ENCODE measurements at places on chromosomes 7 and 10.
A peak's percentile ranks its signal among the peaks of the same experiment; 100 is the strongest.

DNA sequence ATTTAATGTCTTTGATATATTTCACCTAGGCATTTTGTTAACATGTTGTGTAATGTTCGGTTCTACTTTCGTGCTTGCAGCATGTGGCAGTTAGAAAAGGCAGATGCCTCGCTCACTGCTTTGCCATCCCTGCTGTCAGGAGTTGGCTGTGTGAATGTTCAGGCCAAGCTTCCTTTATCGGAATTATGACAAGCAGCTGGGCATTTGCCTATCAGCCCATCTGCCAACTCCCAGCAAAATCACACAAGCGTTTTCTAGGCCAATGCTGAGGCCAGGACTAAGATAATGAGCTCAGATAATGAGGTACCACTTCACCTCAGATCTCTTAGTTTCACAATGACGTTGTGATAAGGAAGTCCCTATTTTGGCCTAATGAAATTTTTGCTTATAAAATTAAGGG is 212.7 kb upstream of the FAM3C start:
- DNase-seq = no peak

DNA sequence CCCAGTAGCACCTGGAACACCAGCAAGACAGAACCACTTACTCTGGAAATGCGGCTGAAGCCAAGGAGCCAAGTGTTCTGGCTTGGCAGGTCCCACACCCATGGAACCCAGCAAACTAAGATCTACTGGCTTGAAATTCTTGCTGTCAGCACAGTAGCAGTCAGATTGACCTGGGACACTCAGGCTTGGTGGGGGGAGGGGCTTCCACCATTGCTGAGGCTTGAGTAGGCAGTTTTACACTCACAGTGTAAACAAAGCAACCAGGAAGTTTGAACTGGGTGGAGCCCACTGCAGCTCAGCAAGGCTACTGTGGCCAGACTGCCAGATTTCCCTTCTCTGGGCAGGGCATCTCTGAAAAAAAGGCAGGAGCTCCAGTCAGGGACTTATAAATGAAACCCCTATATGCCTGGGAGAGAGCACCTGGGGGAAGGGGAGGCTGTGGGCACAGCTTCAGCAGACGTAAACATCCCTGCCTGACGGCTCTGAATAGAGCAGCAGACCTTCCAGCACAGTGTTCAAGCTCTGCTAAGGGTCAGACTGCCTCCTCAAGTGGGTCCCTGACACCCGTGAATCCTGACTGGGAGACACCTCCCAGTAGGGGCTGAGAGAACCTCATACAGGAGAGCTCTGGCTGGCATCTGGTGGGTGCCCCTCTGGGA is 121.2 kb downstream of the MTERF1 start:
- no peak for DNase-seq

GRCh38 chr7:30028749-30029635 is 780 bp downstream of the PLEKHA8 start:
- DNase-seq = no peak

GRCh38 chr10:6474871-6475270 is 105.2 kb downstream of the PRKCQ start:
- no peak for DNase-seq

DNA sequence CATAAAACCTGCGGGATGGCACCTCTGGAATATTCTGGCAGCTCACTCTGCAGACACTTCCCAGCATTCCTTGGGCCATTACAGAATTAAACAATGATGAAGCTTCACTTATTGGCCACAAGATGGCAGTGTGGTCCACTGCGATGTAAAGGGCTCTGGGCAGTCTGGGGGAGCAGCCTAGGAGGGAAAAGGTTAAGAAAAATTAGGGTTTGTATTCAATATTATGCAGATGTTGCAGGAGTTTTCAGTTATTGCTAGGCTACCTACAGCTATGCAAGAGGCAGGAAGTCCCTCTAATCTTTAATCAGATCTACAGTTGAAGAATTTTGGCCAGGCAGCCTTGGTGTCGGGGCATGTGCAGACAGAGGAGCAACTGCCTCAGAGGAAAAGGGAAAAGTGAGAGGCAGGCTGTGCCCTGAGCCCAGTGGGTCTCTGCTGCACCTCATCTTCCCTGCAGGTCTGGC is 233.2 kb upstream of the PRSS1 start:
- peak; percentile 74 for DNase-seq

DNA sequence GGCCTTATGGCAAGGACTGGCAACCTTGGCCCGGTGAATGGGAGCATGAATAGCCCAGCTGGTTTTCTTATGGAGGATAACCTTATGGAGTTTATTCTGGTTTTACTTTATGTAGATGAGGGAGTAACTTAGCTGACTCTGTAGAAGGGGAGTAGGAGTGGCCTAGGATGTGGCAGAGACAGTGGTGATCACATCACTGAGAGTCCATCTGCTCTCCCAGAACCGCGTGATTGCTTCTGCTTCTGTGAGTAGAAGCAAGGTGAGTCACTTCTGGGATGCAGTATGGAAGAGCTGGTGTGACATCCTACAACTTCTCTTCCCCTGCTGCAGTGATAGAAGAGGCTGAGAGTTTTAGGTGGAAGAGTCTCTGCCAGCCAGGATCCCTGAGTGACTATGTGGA is 129.2 kb downstream of the RPS24 start:
- DNase-seq = no peak

DNA sequence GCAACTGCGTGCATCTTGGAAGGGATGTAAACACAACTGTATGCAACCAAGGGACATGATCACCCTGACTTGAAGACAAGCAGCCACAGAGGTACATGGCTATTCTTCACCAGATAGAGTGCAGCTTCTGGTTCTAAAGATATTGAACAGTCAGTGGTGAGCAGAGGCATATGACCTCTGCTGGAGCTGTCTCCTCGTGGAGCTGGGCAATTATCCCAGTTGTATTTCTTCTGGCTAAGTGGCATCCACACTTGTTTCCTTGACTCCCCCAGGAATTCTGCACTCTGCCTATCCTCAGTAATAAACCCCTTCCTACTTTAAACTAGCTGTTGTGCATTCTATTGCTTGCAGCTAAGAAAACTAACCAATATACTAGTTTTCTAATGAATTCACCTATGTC is 216.8 kb downstream of the THSD7A start:
- no peak for DNase-seq

DNA sequence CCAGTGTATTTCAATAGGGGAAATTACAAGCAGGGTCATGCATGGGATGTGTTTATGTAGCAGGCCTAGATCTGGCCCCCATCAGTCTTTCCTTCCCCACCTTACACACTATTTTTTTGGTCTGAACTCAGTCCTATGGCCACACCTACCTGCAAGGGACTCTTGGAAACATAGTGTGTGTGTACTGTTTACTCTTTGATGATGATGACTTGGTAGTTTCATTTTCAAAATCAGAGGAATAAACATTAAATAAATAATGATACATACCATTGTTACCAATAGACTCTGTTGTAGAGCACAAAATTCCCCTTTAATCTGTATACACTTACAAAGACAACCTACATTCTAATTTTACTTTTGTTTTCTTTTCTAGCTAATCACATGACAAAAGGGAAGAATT is 191.0 kb downstream of the ZEB1 start:
- no peak for DNase-seq

DNA sequence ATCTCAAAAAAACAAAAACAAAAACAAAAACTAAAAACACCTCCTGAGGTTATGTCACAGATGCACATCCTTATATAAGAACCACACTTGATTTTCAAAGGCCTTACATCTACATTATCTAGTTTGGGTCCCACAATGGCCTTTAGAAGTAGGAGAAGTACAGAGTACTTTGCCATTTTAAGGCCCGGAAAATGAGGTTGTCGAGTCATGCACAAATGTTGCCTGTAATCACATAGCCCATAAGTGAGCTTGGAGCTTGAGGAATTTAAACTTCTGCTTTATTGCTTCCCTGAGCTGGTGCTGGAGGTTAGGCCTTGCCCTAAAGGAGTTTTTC is 9.7 kb upstream of the MKRN1 start:
- DNase-seq = no peak

- peak; percentile 28 for DNase-seq
Measured at GRCh38 chr10:90288391-90288933, 569.4 kb downstream of the HTR7 start.

DNA sequence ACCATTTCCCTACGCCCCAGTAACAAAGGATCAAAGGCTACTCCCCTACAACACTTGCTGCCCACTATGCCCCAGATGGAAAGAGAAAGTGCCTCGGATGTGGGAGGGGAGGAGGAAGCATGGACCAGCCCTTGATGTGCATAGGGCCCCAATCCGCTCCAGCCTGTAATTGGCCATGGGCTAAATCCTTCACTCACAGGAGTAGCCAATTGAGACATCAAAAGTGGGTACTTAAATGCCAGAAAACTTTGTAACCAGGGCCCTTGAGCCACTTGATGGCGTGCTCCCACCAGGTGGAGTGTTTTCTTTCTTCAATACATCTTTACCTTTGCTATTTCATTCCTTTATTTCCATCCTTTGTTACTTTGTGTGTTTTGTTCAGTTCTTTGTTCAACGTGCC is 500.5 kb upstream of the LRRN3 start:
- DNase-seq = no peak

- no peak for DNase-seq
Measured at GRCh38 chr10:31702005-31702404, 226.6 kb downstream of the ARHGAP12 start.

- DNase-seq = no peak
Measured at GRCh38 chr10:118978998-118979350, 50.5 kb upstream of the NANOS1 start.

GRCh38 chr7:33130184-33130583 is 820 bp downstream of the BBS9 start:
- no peak for DNase-seq

DNA sequence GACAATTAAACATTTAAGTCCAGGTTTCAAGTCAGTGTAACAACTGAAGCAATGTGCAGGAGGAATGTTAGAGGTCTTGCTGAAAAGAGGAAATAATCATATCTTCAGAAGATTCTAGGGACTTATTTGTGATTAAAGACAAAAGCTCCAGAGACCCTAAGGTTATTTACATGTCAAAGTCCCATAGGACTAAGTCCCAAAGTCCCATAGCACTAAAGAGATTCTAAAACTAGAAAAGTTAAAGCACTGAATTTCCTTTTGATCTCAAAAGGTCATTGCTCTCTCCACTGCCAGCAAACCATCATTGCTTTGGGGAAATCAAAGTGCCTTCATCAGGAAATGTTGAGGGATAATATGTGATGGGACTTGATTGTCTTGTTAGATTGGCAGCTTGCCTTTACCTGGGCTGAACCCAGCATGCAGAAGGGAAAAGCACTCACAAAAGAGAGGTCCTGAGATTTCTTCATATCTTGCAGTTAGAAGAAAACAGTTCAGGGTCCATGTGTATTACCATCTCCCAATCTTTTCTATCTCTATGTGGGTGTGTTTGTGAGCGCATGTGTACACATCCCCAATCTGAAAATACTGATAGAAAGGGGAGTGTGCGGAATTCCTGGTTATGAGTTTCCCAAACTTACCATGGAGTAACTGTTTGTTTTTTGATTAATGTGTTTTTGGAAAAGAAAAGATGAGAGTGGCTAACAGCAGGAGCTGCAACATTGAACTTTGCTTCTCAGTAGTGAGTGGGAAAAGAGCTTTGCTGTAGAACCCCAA is 21.8 kb downstream of the NUDT13 start:
- DNase-seq = no peak

DNA sequence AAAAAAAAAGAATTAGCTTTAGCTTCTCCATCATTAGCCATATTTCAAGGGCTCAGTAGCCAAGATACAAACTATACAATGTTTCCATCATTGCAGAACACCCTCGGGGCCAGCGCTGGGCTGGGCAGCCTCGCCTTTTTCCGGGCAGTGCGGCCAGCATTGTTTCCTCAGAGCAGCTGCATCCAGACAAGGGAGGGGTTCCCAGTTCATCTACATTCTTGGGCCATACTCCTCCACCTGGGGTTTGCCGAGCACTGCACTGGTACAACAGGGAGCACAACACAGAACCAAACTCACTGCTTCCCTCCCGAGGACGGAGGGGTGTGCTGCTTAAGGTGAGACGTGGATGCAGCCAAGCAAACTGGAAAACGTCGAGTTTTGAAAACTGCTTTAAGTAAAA is 2.4 kb upstream of the PKD1L1 start:
- DNase-seq = peak; percentile 27

GRCh38 chr7:249989-250388 is 40.0 kb upstream of the FOXL3 start:
- no peak for DNase-seq

GRCh38 chr7:112770051-112770450 is 20.1 kb downstream of the TMEM168 start:
- DNase-seq = no peak

GRCh38 chr10:85612378-85612775 is 754.2 kb downstream of the GRID1 start:
- DNase-seq = no peak

- DNase-seq = no peak
Measured at GRCh38 chr10:64363687-64364086, 842.5 kb downstream of the REEP3 start.

DNA sequence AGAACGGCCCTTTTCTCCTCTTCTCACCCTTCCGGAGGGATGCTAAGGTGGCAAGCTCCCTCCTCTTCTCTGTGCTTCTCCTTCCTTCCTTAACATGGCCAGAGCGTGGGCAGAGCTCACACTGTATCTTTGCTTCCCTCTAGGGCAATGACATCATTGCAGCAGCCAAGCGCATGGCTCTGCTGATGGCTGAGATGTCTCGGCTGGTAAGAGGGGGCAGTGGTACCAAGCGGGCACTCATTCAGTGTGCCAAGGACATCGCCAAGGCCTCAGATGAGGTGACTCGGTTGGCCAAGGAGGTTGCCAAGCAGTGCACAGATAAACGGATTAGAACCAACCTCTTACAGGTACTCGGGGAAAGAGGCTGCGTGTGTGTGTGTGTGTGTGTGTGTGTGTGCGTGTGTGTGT is 36.6 kb downstream of the AP3M1 start:
- DNase-seq = no peak

DNA sequence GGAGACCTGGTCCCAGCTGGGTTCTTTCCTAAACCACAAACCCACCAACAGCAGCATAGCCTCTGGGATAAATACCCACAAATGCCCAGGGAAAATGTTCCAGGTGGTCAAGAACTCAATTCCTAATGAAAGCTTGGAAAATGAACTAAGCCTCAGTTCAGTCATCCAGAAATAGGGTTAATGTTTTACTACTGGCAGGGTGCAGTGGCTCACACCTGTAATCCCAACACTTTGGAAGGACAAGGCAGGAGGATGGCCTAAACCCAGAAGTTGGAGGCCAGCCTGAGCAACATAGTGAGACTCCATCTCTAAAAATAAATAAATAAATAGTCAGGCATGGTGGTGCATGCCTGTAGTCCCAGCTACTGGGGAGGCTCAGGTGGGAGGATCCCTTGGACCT is 82.2 kb downstream of the SVOPL start:
- no peak for DNase-seq

DNA sequence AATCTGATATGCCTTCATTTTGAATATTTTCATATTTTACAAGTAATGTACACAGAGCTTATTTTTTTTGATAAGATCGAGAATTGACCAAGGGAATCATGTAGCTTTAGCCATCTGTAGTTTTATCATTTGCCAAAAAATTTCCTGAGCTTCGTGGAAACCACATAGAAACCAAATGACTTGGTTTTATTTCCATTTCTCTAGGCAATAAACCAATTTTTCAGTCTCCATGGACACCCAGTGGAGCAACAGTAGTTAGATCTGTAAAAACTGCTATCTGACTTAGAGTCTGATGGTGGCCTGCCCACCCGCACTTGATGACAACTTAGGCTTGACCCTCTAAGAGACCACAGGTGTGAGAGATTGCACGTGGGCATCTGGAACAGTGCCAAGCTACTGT is 127.8 kb upstream of the CDK6 start:
- no peak for DNase-seq

Measured in kidney capillary endothelial cell (primary cell).